ENCODE measurements at places on chromosomes 2 and 18. TPM values are rescaled to one million over a fixed set of nuclear protein-coding genes. Genes with fewer than 3 reads are reported as not detected.

GRCh38 chr2:218317303-218317630, 25.0 kb upstream of the TMBIM1 start:
- no peak for DNase-seq

DNA sequence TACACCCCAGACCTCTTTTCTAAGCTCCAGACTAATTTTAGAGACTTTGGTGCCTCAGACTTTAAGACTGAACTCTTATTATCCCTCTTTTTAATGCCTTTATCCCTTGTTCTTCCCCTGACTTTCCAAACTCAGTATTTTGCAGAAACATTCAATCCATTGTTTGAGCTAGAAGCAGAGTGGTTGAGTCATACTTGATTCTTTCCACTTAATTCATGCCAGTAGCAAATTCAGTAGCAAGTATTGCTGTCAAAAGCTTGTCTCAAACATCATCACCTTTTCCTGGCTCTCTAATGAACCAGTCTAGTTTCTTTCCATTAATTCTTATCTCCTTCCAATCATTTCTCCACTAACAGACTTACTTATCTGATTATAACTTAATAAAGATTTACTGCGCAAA, 699.7 kb upstream of the ZNF804A start:
- DNase-seq = no peak

- DNase-seq = no peak
Observed at GRCh38 chr2:233553366-233553765, 13.2 kb downstream of the USP40 start.

DNA sequence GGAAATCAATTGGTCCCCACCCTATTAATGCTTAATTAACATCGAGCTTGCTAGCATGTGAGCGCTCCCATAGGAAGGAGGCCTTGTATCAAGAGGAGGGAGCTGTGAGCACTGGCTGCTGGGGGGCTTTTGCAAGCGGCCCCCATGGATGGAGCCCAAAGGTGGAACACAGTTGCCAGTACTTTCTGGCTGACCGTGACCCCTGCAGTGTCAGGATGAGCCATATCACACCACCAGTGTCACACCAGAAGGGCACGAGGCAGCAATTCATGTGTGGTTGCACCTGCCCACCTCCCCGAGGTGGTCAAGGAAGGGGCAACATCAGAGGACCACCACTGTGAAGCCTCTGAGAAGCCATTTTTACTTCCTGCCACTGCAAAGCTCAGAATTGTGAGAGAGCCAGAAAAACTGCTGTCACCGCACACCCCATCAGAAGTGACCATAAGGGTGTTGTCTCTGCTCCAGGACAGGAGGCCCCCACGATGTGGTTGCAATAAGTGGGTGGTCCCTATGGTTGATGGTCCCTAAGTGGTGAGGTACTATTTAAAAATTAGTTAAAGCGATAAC, 99.8 kb upstream of the RAB6C start:
- DNase-seq = no peak

DNA sequence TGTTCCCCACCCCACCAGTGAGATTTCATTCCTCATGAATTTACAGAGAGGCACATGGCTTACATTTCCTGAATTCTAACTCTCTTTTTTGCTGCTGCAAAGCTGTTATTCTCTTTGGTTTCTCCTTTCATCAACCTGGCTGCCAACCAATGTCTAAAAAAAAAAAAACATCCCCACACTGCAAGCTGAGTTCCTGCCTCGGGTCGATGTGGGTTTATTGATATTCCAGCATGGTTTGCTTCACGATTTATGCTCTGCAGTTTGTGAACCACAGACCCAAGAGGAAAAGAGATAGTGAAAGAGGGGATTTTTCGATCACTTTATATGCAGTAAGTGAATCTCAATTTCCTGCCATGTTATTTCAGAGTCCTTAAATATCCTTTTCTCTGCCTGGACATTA, 363.6 kb downstream of the LPIN1 start:
- no peak for DNase-seq

DNA sequence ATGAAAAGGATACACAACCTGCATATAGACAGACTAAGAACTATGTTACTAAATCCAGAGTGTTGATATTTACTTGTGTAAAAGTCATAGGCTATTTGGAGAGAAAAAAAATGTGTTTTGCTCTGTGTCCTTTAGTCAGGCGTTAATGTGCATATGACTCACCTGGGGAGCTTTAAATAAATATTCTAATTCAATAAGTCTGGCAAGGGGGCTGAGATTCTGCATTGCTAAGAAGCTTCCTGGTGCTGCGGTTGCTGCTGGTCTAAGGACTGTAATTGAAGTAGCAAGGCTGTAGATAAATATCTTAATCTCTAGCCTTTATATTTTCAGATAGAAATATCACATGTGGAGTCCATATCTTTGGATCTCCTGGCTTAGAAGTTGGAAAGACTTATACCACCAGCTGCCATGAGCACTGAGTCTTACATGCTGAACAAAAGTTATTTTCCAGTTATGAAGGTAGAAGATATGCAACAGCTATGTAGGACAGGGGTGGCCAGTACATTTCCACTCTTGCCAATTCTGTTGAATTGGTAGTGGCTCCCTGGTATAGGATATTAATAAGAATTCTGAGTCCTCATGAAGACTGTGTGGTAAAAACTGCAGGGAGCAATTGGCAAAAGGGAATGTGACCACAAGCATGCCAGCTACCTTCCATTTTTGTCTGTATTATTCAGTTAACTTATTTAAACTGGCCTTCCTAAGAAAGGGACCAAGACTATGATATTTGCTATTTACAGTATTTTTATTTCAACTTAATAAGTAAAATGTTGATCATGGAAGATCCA, 4.8 kb downstream of the SPAG16 start:
- no peak for DNase-seq

- DNase-seq = no peak
Observed at GRCh38 chr2:105828558-105828957, 83.8 kb downstream of the NCK2 start.

Gene AMER3
- polyA plus RNA-seq = 0.01 TPM

Gene FAM237A
- not detected for polyA plus RNA-seq

Gene EFR3B
- 6.2 TPM for polyA plus RNA-seq

Gene CIAO1
- polyA plus RNA-seq = 64.0 TPM

Gene MAP3K19
- polyA plus RNA-seq = 0.36 TPM

Gene MYO3B
- polyA plus RNA-seq = 7.6 TPM

All from right renal cortex interstitium (tissue), 3 donors.